Lung (tissue), 17 donors: ENCODE measurements at places on chromosomes 7 and 10.

DNA sequence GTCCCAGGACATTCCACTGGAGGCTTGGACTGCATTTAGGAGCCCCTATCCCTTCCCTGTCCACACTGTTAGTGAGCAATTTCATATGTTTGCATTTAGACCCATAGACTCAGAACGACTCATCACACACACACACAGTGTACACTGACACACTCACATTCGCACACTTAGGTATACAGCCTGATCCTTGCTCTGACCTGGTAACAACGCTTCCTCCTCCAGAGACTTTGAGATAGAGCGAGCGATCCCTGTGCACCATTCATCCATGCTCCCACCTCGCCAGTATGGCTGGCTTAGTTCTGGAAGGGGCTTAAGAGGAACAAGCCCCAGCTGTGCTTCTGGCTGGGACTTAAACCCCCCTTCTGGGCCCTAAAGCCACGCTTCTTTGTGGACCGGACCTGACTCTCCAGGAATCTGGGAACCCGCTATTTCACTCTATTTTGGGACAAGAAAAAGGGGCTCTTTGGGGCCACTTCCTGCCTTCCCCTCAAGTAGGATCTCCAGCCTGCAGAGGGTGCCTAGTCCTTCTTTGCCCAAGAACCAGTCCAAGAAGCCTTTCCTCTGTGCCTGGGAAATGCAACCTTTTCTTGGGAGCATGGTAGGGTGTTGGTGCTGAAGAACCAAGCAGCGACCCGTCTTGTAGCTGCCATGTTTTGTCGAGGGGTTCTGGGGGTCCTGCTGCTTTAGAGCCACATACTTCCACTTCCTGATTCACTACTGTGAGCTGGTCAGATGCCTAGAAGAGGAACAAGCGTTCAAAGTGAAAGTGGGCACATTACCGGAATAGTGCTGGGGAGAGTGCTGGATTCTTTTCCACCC lies 1.1 kb upstream of the HOXA13 start:
- no peak overlapping the region for H3K27ac ChIP-seq
- H3K36me3 ChIP-seq: no peaks in the 10 kb centered on the region
- no peak for DNase-seq

DNA sequence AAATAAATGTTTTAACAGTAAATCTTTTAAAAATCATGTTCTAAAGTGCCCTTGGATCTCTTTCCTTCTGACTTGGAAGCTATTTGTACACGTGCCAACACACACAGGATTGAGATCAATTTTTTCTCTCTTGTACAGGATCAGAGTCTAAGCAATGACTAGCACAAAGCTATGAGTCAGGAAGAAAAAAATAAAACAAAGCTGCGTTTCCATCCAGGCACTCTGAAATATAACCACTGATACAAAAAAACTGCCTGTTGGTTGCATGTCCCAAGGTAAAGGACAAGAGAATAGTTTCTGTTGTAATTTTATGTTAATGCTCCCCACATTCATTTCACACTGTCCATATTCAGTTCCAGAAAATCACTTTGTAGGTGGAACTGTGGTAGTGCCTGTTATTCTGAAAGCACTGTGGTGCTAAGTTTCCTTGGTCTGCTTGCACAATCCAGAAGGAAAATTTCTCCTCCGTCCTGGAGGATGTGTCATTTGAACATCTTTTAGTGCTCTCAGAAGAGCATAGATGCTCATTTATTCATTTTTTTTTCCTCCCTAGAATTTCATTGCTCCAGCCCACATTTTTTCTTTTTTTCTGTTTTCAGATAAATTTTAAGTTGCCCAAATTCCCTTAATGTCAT lies 113.4 kb downstream of the PLXDC2 start:
- no peak for DNase-seq
- H3K4me1 ChIP-seq: peaks cover 14% of the 10 kb centered on the region
- peak overlapping the region; percentile 48 for H3K27ac ChIP-seq
- no peak overlapping the region for H3K4me3 ChIP-seq

- H3K36me3 ChIP-seq: no peaks in the 10 kb centered on the region
- no peaks in the 10 kb centered on the region for H3K27me3 ChIP-seq
- H3K4me3 ChIP-seq: no peak overlapping the region
Observed at GRCh38 chr7:94087664-94088352, 83.7 kb upstream of the BET1 start.

DNA sequence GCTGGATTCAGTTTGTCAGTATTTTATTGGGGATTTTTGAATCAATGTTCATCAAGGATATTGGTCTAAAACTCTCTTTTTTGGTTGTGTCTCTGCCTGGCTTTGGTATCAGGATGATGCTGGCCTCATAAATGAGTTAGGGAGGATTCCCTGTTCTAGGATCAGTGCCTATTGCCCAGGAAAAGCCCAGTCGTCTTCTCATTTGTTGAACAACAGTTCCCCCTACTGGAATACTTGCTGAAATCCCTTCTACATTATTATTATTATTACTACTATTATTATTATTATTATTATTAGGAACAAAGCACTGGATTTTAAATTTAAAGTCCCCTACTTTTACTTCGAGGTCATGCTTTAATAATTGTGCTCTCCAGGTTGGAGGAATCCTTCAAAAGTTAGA lies 528.9 kb downstream of the MAGI2 start:
- no peak overlapping the region for H3K27ac ChIP-seq
- no peaks in the 10 kb centered on the region for H3K27me3 ChIP-seq
- H3K4me1 ChIP-seq: no peaks in the 10 kb centered on the region
- peak; percentile 41 for DNase-seq
- no peaks in the 10 kb centered on the region for H3K36me3 ChIP-seq
- no peak overlapping the region for H3K4me3 ChIP-seq

- peaks cover 6% of the 10 kb centered on the region for H3K4me1 ChIP-seq
- no peaks in the 10 kb centered on the region for H3K36me3 ChIP-seq
- peak overlapping the region; percentile 88 for H3K4me3 ChIP-seq
- H3K27me3 ChIP-seq: no peaks in the 10 kb centered on the region
Observed at GRCh38 chr10:75111907-75112679, 637 bp downstream of the SAMD8 start.
